ENCODE measurements at places on chromosomes 6 and 20. TPM values are rescaled to one million over a fixed set of nuclear protein-coding genes. Genes with fewer than 3 reads are reported as not detected.

Gene ARHGAP40
- total RNA-seq: 0.09 TPM

Gene MED23
- 24.0 TPM for total RNA-seq

Gene OPRM1
- total RNA-seq: not detected

Gene FAM209B
- total RNA-seq: not detected

Gene CALHM4
- not detected for total RNA-seq

Gene MEP1A
- total RNA-seq: not detected

DNA sequence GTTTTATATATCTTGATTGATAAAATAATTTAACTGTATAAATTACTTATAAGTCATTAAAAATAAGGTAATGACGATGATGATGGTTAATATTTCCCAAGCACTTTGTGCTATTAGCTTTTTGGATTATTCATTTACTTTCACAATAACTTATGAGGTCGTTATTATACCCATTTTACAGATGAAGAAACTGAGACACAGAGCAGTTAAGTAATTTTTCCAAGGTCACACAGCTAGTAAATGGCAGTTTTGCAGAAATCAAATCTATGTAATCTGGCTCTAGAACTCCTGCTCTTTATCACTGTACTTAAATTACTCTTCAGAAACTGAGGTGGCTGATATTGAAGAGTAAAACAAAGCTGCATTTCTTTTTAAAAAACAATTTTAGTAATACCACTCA, 18.2 kb downstream of the NOL7 start:
- peaks cover 12% of the 10 kb centered on the region for H3K36me3 ChIP-seq
- H3K4me1 ChIP-seq: peaks cover 4% of the 10 kb centered on the region
- no peak for DNase-seq
- no peak overlapping the region for H3K27ac ChIP-seq

- H3K27me3 ChIP-seq: no peaks in the 10 kb centered on the region
- no peak overlapping the region for H3K27ac ChIP-seq
- H3K4me1 ChIP-seq: no peaks in the 10 kb centered on the region
- no peaks in the 10 kb centered on the region for H3K36me3 ChIP-seq
- no peak for DNase-seq
- H3K4me3 ChIP-seq: no peak overlapping the region
These were observed 824.8 kb upstream of the FLRT3 start for GRCh38 chr20:15162079-15162647.

DNA sequence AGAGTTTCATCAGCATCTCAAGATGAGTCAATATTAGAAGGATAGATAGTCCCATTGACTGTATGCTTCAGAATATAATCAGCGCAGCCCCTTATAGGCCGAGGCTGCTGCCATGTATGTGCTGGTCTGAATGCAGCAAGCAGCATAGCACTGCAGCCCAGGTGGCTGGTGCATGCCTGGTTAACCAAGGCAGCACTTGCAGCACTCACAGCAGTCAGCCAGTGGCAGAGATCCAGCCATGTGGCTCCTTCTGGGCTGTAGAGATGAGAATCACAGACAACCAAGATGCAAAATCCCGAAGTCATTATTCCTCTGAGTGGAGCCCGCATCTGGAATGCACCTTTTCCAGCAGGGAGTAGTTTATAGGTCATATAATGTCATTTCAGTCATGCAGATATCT, 251.9 kb downstream of the UST start:
- H3K27me3 ChIP-seq: no peaks in the 10 kb centered on the region
- peak overlapping the region; percentile 74 for H3K27ac ChIP-seq

DNA sequence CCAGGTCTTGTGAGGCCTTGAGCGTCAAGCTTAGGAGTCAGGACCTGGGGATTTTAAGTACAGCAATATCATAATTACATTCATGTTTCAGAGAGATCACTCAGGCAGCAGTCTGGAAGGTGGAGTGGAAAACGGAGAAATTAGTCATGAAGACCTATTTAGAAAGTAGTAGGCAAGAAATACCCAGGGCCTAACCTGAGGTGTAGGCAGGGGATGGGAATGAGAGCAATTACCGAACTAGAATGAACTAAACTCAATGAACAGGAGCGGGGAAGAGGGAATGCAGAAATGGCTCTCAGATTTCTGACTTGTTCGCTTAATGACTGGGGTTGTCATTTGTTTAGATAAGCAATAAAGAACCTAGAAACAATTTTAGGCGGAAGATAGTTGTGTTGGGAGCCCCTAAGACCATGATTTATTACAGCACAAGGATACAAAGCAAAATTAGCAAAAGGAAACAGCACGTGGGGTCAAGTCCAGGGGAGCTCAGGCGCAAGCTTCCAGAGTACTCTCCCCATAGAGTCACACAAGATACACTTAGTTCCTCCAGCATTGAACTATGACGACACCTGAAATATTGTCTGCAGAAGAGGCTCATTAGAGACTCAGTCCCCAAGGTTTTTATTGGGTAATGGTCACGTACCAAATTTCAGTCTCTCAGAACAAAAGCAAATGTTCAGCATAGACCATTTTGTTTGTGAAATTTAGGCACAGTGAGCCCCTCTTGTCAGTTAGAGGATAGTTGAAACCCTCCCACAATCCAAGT, 178.8 kb upstream of the AKAP12 start:
- DNase-seq: no peak
- peak overlapping the region; percentile 71 for H3K4me3 ChIP-seq
- peaks cover 29% of the 10 kb centered on the region for H3K36me3 ChIP-seq
- H3K27me3 ChIP-seq: no peaks in the 10 kb centered on the region
- H3K4me1 ChIP-seq: peaks cover 42% of the 10 kb centered on the region

DNA sequence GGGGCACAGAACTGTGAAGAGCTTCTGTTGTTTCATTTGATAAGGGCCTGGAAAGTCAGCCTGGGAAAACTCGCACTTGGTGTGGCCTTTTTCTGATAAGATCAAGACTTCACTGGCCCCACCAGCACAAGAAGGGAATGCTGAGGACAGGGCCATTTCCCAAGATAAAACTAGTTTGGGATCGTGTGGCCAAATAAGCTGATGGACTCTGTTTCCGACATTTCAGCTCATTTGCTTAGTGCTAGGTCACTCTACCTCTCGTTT, 116.0 kb downstream of the CLIC5 start:
- H3K4me1 ChIP-seq: peaks cover 20% of the 10 kb centered on the region
- H3K27ac ChIP-seq: no peak overlapping the region
- peaks cover 16% of the 10 kb centered on the region for H3K27me3 ChIP-seq
- H3K4me3 ChIP-seq: no peak overlapping the region
- DNase-seq: no peak

GRCh38 chr6:129188795-129189194, 305.9 kb downstream of the LAMA2 start:
- peak; percentile 35 for DNase-seq
- H3K27ac ChIP-seq: peak overlapping the region; percentile 73
- no peaks in the 10 kb centered on the region for H3K36me3 ChIP-seq
- peak overlapping the region; percentile 12 for H3K4me3 ChIP-seq

- no peak overlapping the region for H3K4me3 ChIP-seq
- H3K27ac ChIP-seq: no peak overlapping the region
- no peak for DNase-seq
- H3K27me3 ChIP-seq: no peaks in the 10 kb centered on the region
- H3K36me3 ChIP-seq: no peaks in the 10 kb centered on the region
These were observed 683.8 kb downstream of the DOK5 start for GRCh38 chr20:55159230-55159629.

DNA sequence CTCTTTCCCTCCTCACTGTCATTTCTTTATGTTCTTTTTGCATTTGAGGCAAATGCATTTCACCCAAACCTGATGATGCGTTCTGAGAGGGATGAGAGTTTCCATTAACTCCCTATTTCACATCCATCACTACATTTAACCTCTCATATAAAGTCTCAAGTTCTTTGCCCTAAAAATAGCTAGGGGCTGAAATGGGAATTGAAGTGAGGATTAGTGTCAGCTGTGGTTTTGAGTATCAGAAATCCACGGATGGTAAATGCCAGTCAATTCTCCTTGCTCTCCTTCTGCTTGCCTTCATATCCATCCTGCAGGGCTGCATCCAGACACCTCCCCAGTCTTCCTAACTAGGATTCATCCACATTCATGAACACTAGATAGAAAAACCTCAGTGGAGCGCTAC, 10.0 kb upstream of the DTNBP1 start:
- H3K4me1 ChIP-seq: no peaks in the 10 kb centered on the region
- H3K27ac ChIP-seq: no peak overlapping the region
- no peaks in the 10 kb centered on the region for H3K36me3 ChIP-seq
- no peak overlapping the region for H3K4me3 ChIP-seq

DNA sequence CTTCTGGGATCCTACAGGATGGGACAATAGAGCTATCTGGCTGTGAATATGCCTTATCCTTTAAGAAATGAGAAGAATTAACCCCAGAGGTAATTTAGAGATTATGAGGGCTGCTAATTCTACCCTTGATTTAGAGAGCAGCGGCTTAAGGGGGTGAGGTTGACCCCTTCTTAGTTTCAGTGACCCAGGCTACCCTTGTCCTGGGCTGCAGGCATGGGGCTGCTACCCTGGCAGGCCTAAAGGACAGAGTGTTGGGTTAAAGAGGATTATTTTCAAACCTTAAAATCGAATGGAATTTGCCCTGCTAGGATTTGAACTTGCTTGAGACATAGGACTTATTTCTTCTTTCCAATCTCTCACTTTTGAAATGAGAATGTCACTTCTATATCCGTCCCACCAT, 1343.4 kb downstream of the HACE1 start:
- DNase-seq: no peak
- H3K27me3 ChIP-seq: no peaks in the 10 kb centered on the region
- no peak overlapping the region for H3K27ac ChIP-seq
- H3K4me1 ChIP-seq: no peaks in the 10 kb centered on the region
- no peak overlapping the region for H3K4me3 ChIP-seq
